ENCODE measurements at places on chromosomes 5 and 9.

DNA sequence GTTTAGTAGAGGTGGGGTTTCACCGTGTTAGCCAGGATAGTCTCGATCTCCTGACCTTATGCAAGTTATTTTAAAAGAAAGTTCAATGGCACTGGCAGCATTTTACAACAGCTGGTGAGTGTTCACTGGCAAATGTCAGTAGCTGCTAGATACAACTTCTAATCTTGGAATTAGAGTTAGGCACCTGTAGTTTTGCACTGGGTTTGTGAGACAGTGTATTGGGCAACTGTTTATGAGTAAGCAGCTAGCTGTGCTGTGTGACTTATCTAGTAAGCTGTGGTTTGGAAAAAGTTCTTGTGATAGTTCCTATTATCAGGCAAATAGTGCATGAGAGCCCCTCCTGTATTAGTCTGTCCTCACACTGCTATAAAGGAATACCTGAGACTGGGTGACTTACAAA, 61.5 kb downstream of the UBE2QL1 start:
- DNase-seq: no peak

DNA sequence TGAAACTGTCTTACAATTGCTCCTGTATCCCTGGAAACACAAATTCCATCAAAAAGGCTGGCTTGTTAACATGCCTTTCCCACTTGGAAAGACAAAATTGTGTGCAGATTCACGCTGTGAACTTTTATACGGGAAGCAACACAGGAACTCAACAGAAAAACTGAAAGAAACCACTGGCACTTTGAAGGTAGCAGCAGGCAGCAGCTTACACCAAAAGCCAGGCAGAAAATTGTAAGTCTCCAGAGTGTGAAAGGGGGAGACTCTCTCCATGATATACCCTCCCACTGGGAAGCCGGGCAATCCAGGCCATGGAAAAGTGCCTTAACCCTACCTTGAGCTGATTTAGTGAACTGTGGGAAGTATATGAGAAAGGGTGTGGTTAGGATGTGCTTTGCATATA, 943.7 kb downstream of the CDH18 start:
- no peak for DNase-seq

- no peak for DNase-seq
Measured at GRCh38 chr5:166163996-166164610, 2127.3 kb upstream of the WWC1 start.

GRCh38 chr5:77944757-77945340, 168.7 kb upstream of the TBCA start:
- no peak for DNase-seq

- no peak for DNase-seq
Measured at GRCh38 chr5:34622098-34622400, 34.1 kb upstream of the RAI14 start.
